ENCODE measurements at places on chromosomes 5 and 9.
A peak's percentile ranks its signal among the peaks of the same experiment; 100 is the strongest.

- DNase-seq, result no peak
Observed at GRCh38 chr5:176410486-176411180, 5.7 kb downstream of the CLTB start.

- DNase-seq, result no peak
Observed at GRCh38 chr9:72150661-72151060, 1.4 kb downstream of the GDA start.

DNA sequence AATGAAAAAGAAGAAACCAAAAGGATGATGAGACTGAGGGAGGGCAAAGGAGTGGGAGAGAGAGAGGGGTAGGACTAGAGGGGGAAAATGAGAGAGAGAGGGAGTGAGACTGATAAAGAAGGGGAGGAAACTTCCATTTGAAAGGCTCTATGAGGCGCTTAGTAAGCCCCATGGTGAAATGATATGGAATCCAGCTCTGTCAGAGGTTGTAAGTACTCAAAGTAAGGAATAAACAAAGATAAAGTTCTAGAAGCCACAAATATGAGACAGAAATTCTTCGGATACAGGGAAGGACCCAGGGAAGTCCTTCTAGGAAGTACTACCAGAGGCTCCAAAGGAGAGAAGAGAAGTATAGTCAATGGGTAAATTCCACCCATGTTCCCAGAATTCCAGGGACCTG, 21.7 kb upstream of the VLDLR start:
- DNase-seq, result no peak

DNA sequence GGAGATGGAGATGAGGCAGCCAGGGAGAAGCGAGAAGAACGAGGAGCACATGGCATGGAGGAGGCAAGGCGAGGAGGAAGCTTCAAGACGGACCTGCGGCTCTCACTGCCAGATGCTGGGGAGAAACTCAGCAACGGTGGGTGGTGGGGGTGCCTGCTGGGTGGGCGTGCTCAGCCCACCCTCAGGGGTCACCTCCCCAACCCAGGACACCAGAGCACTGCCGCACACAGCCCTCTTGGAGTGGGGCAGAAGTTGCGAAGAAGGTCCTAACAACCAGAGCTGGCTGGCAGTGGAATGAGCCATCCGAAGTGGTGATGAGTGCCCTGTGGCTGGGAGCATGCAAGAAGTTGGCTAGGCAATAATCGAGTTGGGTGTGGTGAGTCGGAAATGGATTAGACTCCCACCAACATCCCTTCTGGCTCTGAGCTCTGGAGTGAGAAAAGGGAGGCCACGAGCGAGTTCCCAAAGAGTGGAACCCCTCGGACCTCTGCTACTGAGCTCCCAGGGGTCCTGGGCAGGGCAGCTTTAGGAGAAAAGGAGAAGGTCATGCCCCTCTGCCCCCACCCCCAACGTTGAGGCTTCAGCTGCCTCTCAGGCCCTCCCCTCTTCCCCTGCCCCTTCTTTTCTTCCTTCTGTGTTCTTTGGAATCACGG, 212.7 kb upstream of the MVB12B start:
- DNase-seq, result no peak

DNA sequence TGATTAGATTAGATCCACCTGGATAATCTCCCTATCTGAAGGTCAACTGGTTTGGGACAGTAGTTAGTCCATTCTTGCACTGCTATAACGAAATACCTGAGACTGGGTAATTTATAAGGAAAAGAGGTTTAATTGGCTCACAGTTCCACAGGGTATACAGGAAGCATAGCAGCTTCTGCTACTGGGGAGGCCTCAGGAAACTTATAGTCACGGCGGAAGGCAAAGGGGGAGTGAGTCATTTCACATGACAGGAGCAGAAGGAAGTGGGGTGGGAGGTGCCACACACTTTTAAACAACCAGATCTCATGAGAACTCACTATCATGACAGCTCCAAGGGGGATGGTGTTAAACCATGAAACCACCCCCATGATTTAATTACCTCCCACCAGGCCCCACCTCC, 9.9 kb downstream of the C9orf40 start:
- no peak for DNase-seq

DNA sequence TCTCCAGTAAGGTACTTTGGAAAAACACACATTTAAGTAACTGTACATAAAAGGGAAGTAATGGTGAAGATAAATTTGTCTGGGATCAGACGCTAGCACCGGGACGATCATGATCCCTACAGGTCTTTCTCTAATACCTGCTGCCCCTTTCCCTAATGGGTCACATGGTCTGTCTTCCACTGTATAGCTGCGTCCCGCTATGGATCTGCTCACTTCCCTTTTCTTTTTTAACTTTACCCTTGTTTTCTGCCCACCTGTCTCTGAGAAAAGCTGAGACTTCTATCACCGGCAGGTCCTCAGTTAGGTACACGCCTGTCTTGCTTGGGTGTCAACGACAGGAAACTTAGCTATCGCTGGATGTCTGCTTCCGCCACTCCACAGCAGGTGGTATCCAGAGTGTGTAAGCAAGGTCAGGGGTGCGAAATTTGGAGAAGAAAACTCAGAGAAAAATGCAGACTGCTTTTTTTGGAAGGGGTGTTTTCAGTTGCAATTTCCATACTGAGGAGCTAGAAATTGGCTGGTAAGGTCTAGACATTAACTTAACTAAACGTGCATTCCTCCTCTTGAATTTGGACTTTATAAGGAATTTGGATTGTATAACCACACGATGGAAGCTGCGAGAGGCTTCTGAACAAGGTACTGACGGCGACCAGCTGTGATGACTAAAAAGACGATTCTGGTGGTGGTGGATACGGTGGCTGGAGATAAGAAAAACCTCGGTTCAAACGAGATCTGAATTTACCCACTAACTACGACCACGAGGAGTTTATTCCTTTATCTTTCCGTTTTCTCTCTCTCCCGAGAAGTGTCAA, 1.1 kb upstream of the ICE1 start:
- DNase-seq, result peak; percentile 37

DNA sequence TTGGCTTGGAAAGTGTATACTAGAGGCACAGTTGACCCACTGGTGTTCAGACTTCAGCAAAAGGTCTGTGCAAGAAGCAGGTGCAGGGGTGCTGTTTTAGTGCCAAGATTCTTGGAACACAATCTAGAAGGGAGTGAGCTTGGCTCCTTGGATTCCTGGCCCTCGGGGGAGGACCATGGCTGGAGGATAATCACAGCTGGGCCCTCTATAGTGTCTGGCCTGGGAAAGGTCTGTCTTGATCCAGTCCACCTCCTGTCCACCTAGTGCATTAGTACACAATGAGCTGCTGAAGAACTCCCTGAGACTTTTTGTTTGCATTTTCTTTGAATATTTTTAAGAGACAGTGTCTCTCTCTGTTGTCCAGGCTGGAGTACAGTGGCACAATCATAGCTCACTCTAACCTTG, 50.4 kb upstream of the PLPP1 start:
- no peak for DNase-seq

DNA sequence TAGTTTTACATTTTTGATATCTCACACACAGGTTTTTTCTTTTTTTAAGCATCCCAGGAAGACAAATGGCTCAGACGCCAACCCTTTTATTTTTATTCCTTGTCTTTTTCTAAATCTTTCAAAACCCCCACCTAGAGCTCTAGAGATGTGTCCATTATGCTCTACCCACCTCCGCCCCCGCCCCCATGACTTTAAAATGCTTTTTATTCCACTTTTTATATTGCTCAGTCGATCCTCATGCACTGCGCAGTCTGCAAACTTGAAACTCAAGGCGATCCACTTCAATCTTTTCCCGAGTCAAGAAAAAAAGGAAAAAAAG, 411 bp upstream of the MAT2B start:
- DNase-seq, result no peak

- no peak for DNase-seq
Observed at GRCh38 chr9:7710686-7711085, 88.9 kb downstream of the DMAC1 start.

- DNase-seq, result peak; percentile 54
Observed at GRCh38 chr9:5626727-5627634, 1.9 kb upstream of the RIC1 start.

GRCh38 chr9:33850677-33851076, 33.7 kb downstream of the UBE2R2 start:
- no peak for DNase-seq

DNA sequence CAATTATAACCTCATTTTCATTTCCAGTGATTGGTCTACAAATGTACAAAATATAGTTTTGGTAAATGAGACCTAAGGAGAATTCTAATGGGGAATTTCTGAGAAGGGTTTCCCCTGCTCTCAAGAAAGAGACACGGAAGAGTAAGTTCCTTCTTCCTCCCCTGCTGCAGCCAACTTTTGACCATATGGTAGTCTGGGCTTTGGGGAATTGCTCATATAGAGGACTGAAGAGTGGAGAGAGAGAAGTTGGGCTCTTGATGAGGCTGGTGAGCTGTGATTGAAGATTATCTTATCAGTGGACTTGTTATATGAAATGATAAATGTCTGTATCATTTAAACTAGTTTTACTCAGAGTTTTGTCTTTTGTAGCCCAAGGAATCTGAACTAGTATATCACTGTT, 4.3 kb upstream of the LNPEP start:
- DNase-seq, result peak; percentile 8

GRCh38 chr5:99060306-99061261, 131.8 kb upstream of the CHD1 start:
- peak; percentile 77 for DNase-seq

DNA sequence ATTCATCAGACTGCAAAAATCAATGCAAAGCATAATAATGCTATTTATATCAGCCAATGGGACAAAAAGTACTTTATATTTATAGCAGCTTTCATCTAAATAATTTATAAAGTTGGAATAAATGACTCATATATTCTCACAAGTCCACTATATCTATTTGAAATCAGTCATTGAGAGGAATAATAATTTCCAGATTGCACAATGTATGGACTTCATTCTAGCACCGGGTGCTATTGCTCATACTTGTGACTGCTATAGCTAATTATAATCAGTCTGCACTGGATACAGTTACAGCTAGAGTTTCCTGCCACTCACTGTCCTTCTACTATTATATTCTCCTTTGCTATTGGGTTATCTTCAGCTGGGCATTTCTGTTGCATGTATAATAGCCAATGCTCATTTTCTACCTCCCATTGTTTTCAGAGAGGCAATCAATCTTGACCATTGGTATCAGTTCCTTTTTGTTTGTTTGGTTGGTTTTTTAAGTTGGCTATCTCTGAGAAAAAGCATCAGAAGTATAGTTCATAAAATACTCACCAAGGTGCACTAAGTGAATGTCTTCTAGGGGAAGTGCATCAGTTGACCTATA, 1.9 kb downstream of the CDH18 start:
- no peak for DNase-seq

DNA sequence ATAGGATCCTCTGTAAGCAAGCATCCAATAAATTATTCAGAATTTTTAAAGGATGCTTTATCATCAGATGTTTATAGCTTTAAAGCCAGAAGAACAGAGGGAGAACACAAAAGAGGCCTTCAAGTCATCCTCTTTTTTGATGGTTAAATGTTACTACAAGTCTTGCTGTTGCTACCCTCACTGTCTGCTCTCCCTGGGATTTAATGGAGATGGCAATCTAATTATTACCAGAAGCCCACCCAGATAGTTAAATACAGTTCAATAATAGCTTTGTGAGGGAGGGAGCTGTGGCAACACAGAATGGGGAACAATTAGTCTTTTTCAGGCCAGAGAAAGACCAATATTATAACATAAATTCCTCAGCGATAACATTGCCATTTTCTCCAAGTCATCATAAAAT, 87.0 kb upstream of the ACTBL2 start:
- no peak for DNase-seq

GRCh38 chr9:112044186-112044585, 130.9 kb downstream of the SUSD1 start:
- no peak for DNase-seq

- no peak for DNase-seq
Observed at GRCh38 chr5:14861123-14861765, 10.3 kb downstream of the ANKH start.

DNA sequence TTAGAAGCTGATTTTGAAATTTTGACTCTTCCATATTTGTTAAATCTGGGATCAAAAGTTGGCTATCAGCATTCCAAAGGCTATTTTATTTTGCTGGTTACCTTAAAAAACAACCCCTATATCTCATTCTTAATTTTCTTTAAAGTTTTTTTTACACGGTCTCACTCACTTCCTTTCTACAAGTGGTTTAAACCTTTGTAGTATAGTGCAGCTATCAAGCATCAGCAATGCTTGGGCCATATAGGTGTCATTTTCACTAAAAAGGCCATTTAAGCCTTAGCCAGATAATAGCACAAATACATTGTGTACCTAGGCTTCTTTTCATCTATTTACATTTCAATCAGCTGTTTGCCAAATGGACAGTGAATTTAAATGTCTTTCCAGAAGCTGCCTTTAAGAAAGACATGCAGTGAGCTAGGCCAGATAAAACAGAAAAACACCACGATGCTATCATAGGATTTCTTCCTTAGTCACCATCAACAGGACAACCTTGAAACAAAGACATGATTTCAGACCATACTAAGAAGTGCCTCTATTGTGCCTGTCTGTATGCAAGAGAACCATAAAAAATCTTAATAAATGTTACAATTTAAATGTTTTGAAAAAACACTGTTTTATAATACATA, 104.2 kb downstream of the RAPGEF6 start:
- DNase-seq, result no peak

DNA sequence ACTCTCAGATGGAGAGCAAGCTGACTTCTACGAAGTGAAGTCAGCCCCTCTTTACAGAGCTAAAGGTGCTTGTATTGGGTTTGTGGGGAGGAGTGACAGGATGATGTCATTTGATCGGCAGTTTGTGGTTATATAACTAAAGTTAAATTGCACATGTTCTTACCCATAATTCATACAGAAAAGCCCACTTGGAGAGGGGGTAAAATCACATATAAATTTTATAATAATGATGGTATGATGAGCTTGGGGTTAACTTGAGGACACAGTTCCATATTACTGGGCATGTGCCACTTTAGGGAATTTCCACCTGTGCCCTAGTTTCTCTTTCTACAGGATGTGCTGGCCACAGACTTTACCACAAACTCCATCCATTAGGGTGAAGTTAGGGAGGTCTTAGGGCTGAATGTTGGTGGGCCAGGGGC, 1178.6 kb upstream of the CDH9 start:
- no peak for DNase-seq

DNA sequence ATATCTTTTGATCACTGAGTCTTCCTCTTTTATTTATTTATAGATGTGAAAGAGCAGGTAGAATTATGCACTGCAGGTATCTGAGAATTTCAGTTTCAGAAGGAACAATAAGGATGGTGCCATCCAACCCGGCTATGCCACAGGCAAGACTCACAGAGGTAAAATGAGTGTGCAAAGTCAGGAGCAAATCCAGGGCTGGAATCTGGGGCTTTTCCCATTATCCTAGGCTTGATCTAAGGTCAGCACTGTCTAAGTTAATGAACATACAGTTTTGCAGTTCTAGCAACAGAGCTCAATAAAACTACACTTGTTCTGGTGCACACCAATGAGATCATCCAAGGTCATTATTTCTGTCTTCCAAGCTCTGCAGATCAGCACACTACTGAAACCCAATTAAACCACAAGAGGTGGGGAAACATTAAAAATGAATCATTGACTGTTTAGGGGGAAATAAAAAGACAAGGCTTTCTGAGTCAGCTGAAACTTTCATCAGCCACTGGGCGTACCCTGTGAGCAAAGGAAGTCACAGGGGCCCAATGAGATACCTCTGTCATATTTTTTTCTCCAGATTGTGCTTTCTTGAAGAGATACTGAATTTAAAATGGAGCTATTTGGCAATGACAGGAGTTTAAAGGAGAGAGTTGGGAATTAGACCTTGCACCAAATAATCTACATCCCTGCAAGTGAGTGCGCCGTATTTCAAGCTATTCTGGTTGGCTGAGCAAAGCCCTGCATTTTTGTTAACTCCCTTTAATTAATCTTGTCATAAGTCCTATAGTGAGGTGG, 662.2 kb upstream of the ZNF608 start:
- no peak for DNase-seq

GRCh38 chr5:169011451-169011850, 289.5 kb downstream of the SLIT3 start:
- DNase-seq, result no peak

All from CD4-positive, alpha-beta T cell treated with Interleukin-1 beta for 1 hour (primary cell).